ENCODE measurements at places on chromosomes 7 and 10. TPM values are rescaled to one million over a fixed set of nuclear protein-coding genes. Genes with fewer than 3 reads are reported as not detected.

DNA sequence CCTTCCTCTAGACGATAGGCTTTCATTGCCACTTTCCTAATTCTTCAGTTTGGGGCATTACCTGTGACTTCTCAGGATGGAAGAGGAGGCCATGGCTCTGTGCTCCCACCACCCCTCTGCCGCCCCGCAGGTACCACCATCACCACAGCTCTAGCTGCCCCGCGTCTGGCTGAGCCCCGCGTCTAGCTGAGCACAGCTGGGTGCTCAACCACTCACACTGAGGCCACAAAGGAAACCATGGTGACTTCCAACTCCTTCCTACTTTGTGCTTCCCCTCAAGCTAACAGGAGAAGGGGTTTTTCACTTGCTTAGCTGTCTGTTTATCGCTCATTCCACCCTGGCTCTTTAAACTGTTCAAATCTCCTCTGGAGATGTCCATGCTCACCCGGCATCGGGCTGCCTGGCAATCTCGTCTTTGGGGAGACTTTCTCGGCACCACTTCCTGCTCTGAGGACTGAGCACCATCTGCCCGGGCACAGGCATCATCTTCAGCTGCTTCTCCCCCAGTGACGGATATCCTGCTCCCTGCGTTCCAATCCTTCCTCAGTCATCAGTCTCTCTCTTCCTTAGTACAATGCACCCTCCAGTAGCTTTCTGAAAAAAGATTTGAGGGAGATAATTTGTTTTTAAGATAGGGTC, 59.4 kb downstream of the MAD1L1 start:
- DNase-seq: no peak

The MAPK8 gene
- 54.2 TPM for polyA plus RNA-seq

The MINDY4 gene
- 2.6 TPM for polyA plus RNA-seq

DNA sequence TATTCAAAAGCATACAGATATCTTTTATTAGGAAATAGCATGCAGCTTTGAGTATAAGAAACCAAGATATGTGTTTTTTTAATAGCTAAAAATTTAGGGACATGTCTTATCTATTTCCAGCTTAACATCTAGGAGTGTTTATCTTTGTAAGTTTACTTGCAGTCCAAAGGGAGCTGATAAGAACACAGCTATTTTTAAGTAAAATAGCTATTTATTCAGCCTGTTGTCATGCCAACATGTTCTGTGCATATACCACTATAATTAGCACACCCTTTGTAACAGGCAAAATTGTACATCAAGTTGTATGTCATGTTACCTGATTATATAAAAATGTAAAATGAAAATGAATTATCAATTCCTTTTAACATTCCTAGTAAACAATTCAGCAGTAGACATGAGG, 29.6 kb downstream of the FAM133B start:
- no peak for DNase-seq

DNA sequence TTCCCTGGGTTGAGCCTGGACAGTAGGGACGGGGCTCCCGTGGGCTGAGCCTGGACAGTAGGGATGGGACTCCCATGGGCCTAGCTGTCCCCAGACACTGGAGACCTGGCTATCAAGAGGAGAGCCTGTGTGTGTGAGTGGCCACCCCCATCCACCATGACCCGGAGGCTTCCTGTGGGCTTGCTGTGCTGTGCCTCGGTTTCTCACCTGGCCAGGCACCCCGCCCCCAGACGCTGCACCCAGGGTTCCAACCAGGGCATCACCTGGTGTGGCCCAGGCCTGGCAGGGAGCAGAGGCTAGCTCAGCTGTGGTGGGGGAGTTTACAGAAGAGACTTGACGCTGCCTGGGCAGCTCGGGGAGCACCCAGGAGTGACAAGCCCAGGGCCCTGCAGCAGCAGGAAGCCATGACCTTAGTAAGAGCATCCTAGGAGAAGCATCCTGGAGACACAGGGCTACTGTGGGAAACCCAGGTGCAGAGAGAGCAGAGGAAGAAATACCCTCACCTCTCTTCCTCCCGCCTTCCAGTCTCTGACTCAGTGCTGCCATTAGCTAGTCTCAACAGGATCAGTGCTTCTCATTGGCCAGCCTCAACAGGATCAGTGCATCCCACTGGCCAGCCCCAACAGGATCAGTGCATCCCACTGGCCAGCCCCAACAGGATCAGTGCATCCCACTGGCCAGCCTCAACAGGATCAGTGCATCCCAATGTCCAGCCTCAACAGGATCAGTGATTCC, 61.0 kb downstream of the PDGFA start:
- no peak for DNase-seq

DNA sequence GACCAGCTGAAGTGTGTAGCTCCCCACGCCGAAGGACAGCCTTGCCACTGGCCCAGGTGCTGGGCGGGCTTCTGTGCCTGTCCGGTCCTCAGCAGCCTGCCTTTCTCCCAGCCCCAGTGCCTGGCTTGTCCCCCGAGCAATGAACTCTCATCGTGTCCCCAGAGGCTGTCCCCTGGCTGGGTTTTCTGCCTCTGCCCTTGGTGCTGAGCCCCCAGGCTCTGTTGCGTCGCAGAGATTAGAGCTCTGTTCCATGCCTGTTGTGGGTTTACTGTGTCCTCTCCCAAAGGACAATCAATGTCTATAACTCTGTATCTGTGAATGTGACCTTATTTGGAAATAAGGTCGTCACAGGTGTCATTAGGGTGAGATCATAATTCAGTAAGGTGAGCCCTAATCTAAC, 226.1 kb upstream of the SHH start:
- no peak for DNase-seq

- peak; percentile 16 for DNase-seq
Observed at GRCh38 chr10:101495324-101495925, 92.6 kb downstream of the POLL start.

- no peak for DNase-seq
Observed at GRCh38 chr7:140989068-140989467, 25.7 kb downstream of the MRPS33 start.

DNA sequence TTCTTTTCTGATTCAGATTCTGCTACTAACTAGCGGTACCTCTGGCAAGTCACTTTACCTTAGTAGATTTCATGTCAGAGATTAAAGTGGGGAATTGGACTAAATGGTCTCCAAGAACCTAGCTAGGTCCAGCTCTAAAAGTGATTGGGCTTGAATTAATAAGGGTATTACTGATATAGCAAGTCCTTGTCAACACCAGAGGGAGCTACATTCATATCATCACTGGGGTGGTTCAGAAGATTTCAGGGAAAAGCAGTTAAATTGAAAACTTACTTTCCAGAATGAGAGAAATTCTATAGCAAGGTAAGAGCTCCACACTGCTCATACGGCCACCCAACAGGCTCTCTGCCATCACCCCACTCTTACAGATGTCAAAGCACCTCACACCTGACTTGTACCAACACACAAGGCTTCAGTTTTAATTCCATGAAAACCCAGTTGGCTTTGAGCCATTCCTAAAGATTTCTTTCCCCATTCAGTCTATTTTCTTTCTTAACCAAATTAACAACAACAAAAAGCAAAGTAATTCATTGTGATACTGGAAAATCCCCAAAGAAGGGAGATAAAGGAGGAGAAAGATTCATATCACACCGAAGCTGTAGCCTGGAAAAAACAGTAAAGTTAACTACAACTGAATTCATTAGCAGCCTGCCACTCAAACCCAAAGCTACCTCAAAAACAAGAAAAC, 38.0 kb upstream of the SPOCK2 start:
- DNase-seq: peak; percentile 63

DNA sequence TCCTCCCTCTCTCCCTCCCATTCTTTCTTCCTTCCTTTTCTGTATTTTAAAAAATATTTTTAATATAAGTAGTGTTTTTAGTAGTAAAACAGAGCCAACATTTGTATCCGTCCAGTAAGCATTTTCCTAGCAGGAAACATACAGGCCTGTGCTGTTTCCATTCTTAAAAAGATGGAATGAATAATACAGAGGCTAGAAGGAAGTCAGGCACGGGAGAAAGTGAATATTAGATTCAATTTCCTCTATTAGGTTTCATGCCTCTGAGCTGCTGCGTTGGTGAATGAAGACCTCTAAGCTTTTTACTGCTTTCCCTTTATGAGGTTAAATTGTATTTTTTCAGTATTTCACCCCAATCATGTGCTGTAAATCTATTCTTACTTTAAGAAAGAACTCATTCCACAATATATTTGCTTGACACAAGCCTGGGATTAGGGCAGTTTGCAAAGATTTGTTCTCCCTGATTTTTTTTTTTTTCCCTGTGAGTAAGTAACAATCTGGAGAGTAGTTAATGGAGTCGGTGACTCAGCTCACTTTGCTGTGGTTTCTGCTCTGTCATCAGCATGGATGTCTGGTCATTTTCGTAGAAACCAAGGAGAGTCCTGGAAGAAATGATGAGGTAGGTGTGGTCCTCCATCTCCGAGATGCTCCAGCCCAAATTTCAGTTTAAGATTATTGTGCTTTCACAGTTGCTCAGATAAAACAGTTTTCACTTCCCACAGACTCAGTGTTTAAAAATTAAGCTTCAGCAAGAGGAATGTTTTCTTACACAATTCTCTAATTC, 76.1 kb upstream of the PITRM1 start:
- DNase-seq: peak; percentile 97

DNA sequence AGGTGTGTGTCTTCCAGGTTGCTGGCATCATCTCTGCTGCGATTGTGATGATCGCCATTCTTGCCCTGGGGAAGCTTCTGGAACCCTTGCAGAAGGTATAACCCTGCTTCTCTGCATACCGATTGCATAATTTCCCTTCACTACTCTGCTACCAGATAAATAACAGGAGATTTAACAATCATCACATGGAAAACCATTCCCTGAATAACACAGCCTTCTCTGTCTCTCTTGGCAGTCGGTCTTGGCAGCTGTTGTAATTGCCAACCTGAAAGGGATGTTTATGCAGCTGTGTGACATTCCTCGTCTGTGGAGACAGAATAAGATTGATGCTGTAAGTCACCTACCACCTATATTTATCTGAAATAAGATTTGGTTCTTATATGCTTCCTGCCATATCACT, 33.8 kb downstream of the SLC26A4 start:
- peak; percentile 5 for DNase-seq

GRCh38 chr10:116038259-116038658, 234.7 kb downstream of the GFRA1 start:
- peak; percentile 69 for DNase-seq

DNA sequence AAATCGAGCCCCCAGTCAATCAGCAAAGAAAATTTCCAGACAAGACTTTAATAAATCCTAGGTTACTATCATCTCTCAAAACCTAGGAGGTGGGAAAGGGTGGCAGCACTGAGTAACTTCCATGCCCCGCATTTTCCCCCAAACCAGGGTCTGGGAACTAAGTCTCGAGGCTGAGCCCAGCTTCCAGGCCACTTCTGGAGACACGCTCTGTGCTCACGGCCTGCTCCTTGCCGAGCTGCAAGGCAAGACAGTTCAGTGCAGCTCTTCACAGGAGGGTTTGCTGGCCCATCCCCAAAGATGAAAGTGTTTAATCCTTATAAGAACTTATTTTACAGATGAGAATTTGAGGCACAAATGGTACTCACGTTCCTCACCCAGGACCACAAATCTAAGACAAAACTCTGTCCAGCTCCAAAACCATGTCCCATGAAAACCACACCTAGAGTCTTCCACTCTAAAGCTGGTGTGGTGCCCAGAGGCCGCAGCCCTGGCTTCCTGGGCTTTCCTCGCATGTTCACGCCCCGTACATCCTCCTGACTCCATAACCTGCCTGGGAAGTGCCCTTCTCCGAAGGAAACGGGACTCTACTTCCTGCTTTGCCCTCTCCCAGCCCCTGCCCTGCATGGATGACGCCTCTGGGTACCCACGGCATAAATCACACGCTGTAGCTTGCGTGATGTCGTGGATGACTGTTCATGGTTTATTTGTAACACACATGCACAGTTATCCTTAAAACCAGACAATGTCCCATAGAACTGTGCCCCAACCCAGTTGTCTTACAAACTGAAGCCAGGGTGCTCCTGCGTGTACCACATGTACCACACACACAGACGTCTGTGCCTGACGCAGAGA, 201.2 kb downstream of the DIP2C start:
- no peak for DNase-seq

The PIK3CG gene
- not detected for polyA plus RNA-seq

The GHRHR gene
- not detected for polyA plus RNA-seq

DNA sequence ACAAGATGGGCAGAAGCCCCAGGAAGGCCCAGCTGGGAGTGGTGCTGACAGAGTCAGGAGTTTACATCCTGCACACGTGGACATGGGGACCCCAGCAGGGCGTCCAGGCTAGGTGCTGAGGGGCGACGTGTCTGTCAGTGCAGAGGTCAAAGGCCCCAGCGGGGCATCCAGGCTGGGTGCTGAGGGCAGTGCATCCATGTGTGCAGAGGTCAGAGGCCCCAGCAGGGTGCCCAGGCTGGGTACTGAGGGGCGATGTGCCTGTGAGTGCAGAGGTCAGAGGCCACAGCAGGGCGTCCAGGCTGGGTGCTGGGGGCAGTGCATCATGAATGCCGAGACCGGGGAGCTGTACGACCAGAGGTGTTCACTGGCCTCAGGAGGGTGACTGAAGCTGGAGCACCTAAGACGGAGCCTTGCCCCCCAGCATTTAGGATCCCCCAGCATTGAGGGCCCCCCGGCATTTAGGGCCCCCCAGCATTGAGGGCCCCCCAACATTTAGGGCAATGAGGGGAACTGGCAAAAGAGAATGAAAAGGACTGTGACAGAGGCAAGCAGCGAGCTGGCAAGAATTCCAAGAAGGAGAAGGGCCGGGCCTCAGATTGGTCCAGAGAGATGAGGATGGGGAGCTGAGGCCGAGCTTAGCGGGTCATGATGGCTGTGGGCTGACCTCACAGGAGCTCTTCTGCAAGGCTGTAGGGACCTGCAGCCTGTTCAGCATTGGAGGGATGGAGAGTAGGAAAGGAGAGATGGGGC, 474.9 kb downstream of the PTPRN2 start:
- no peak for DNase-seq

DNA sequence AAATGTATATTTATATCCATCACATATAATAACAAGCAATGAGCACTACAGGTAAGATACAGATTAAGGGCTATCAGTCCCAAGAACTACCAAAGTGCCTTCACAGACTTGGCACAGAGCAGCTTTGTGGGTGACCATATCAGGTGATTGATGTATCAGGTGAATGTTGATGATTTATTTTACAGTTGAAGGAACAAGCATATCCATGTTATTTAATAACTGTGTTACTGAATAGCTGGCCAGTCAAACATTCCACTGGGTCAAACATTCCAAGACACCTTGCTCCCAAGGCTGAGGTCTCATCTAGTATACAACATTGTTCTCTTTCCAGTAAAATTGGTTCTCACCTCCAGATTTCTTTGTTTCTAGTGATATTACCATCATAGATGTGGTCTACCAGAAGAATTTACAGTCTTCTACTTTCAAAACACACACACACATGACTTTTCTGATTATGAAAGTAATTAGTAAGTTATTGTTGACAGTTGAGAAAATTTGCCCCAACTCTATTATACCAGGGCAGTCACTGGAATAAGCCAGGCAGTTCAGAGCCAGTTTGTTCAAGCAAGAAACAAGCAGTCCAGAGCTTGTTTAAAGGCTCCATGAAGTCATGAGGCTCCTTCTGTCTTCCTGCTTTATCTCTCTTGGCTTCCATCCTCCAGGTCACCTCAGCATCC, 68.2 kb downstream of the ELAPOR2 start:
- DNase-seq: no peak

The PILRA gene
- 1.7 TPM for polyA plus RNA-seq

All from GM23248 (cell line).